CD14-positive monocyte (primary cell): ENCODE measurements at places on chromosomes 3 and 15.

GRCh38 chr15:70576276-70576675, 187.1 kb downstream of the UACA start:
- no peak for DNase-seq

DNA sequence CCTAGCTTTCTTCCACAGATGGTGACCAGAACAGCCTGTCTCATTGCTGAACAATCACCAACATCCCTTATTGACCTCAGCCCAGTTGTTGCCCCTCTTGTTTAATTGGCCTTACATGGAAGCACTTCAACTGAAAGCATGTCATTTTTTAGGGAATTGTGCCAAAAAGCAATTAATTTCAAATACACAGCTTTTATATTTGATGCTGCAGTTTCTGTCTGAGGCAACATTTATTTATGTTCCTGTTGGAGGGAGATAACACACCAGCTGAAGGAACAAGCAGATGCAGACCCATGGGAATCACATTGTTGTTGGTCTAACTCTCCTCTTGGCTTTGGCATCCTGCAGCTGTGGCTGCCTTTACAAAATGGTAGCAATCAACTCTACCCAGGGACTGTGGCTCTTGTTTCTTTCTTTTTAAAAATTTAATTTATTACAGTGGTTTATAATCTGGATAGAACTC, 498.1 kb upstream of the RGMA start:
- no peak for DNase-seq

DNA sequence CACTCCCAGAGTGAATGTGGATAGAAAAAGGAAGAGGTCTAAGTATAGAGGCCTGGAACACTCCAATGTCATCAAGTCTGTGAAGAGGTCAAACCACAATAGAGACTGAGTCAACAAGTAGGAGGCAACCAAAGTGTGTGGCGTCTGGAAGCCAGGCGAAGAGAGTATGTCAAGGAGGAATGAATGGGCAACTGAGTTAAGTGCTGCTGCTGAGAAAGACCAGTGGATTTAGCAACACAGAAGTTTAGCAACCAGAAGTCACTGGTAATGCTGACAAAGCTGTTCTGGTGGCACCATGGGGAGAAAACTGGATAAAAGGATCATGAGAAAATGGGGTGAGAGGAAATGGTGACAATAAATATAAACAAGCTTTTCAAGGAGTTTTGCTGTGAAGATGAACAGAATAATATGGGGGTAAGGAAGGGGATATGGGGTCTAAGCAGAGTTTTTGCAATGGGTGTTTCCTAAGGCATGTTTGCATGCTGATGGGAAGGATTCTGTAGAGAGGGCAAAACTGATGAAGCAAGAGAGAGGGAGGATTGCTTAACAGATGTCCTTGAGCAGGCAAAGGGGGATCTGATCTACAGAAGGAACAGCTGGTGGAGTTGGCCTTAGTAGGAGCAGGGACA, 38.4 kb downstream of the PCOLCE2 start:
- peak; percentile 78 for DNase-seq

DNA sequence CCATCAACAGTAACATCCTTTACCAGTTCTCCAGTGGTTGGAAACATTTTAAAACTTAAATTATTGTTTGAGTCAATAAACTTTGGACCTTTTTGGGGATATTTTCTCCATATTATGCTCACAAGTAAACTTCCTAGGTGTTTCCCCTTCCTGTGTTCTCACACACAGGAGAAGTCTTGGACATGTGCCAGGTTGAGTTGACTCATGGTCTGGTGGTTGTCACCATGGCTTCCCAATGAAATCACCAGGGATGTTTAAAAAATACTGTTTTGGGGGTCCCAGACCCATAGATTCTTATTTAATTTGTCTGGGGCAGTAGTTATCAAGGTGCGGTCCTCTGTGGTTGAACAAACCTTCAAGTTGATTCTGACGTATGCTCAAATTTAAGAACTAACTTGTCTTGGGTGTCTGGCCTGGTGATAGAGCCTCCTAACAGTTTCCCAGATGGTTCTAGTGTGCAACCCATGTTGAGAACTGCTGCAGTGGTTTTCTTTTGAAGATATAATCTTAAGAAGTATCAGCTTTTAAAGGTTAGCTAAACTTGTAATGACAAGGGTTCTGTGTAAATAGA, 291.8 kb downstream of the EDEM1 start:
- no peak for DNase-seq

- peak; percentile 59 for DNase-seq
These were observed at the start of gene TIMP4 for GRCh38 chr3:12158387-12159226. TSS of gene TIMP4 (minus strand) at chr3:12158912. CDS start at chr3:12158840, 72 bp downstream.

- DNase-seq = no peak
These were observed 9.3 kb downstream of the COLQ start for GRCh38 chr3:15512166-15512565.

DNA sequence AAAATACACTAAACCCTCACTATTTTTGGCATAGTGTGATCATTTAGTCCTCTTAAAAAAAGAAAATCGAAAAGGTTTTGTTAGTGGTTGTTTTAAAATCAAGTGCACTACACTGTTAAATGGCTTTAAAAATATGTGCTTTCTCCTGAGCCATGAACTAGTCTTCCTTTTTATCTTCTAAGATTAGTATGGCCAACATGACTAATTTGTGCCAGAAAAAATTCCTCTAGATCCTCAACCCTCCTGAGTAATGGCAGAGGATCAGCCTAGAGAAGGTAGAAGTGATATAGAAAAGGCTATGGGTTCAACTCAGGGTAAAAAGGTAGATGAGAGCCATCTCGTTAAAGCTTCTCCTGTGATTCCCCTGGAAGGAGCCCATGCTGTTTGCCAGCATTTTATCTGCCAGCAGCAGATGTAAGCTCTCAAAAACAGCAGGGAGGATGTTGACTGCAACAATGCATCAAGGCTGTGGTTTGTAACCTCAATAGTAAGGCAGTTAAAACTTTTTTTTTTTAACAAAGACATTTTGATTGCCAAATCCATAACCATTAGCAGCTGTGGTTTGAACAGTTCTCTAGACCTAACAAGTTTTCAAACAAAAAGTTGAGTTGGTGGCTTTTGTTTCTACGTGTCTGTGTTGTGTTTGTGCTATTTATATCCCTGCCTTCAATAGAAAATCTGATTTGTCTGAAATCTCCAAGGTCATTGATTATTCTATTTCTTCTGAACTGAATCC, 30.2 kb upstream of the ZNF609 start:
- DNase-seq = no peak

DNA sequence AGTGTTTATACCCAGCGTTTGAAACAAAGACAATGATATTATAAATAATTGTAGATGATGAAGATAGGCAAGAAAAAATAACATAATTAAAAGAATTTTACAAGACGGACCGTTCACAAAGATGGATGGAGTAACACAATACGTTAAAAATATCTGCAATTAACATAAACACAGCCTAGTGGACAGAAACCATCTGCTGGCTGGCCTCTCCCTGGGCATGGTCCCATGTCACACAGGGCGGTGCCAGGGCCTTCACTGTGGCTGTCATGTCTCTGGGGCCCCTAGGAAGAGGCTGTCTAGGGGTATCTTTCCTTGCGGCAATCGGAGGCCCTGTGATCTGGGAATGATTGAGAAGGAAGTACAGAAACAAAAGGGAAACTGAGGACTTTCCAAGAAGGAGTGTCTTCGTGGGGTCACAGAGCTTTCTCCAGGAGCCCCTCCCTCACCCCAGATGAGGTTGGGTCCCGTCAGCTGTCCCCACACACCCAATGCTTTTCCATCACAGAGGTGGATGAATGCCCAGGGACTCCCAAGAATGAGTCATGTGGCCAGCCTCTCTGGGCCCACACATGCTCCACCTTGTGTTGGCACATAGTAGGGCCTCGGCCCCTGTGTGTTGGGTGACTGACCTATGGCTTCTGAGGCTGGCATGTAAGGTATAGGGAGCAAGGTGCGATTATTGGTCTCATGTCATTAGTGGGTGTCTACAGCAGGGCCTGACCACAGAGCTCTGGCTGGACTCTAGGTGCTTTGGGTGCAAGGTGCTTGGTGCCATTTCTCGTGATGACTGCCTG, 87.1 kb downstream of the DNAJB8 start:
- DNase-seq = no peak

DNA sequence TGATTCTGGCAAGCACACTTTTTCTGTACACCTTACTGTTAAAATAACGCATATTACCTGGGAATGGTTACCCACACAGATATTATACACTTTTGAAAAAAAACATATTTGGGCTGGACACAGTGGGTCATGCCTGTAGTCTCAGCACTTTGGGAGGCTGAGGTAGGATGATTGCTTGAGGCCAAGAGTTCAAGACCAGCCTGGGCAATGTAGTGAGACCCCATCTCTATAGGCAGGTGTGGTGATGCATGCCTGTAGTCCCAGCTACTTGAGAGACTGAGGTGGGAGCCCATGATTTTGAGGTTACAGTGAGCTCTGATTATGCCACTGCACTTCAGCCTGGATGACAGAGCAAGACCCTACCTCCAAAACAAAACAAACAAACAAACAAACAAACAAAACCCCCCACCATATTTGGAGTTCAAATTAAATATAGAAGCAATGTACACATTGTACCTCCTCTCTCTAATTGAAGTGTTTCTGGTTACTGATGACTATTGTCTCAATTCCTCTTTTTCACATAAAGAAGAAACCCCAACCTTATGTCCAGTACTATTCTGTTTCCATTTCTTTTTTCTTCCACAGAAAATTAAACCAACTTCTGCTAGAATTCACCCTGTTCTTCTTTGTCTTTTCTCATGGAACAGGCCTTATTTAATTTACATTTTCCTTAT, 152.6 kb upstream of the UMPS start:
- no peak for DNase-seq

- no peak for DNase-seq
These were observed 96.5 kb downstream of the FLNB start for GRCh38 chr3:58104712-58105111.

DNA sequence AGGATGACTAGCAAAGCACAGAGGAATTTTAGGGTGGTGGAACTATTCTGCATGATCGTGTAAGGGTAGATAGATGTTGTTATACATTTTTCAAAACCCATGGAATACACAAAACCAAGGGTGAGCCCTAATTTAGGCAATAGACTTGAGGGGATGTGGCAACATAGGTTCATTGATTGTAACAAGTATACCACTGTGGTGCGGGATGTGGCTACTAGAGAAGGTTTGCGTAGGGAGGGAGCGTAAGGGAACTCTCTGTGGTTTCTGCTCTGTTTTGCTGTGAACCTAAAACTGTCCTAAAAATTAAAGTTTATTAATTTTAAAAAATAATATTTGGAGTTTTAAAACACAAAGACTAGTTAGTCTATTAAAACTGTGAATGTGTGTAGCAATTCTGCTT, 202.8 kb downstream of the PLCL2 start:
- no peak for DNase-seq

GRCh38 chr3:111545349-111545748, 3.4 kb downstream of the CD96 start:
- DNase-seq = no peak

GRCh38 chr15:27339138-27339537, 368.2 kb downstream of the GABRG3 start:
- no peak for DNase-seq

- peak; percentile 15 for DNase-seq
These were observed 472 bp downstream of the BSN start for GRCh38 chr3:49554633-49555265.

GRCh38 chr15:71334873-71335272, 219.6 kb downstream of the THSD4 start:
- no peak for DNase-seq

DNA sequence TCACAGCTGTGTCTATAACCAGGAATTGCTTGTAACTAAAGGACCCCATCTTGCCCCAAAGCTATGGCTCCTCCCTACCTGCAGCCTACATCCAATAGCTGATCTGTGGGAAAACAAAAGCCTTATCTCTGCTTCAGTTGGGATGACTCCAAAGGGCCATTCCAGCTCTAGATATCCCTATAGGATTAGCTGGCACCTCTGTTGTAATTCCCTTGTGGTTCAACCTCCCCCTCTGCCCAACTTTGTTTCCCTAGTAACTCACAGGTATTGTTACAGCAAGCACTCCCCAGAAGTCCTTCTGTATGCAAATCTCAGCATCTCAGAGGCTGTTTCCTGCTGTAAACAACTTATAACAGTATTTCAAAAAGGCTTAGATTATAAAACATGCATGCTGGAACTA, 478.6 kb downstream of the AGBL1 start:
- DNase-seq = no peak

DNA sequence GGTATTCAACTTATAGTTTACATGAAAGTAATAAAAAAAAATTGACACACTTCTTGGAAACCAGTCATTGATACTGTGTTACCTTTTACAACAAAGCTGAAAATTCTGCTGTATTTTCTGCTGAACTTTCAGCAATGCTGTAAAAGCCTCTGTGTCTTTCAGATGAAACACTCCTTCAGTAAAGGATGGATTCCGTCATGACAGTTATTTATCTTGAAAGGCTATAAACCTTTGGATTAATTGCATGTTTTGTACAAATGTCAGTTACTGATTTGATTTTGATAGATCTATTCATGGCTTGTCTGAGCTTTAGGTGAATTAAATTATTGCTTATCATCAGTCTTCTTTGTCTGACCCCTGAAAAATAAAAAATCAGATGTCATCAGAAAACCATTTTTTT, 355.1 kb downstream of the NAALADL2 start:
- DNase-seq = no peak

GRCh38 chr3:170414202-170414663, 4.4 kb upstream of the CLDN11 start:
- DNase-seq = peak; percentile 25

GRCh38 chr15:59553879-59554735, 57.5 kb upstream of the GCNT3 start:
- DNase-seq = no peak

DNA sequence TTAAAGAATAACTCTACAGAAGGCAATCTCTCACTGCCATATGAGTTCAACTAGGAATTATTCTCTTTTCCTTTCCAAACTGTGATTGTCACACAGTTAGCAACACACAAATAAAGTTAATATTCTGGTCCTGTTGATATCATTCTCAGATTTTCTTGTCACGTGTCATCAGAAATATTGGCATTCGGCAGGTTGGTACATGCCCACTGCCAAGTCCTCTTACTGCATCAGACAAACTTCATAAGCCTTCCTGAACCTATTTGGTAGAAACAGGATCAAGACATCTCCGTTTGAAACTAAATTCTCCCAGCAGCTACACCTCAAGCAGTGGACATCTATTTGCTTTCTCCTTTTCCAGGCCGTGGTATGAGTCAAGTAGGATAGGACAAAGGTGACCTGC, 177.9 kb upstream of the SOX2 start:
- no peak for DNase-seq

- DNase-seq = no peak
These were observed 94.1 kb upstream of the ATP2B2 start for GRCh38 chr3:10599444-10599843.

DNA sequence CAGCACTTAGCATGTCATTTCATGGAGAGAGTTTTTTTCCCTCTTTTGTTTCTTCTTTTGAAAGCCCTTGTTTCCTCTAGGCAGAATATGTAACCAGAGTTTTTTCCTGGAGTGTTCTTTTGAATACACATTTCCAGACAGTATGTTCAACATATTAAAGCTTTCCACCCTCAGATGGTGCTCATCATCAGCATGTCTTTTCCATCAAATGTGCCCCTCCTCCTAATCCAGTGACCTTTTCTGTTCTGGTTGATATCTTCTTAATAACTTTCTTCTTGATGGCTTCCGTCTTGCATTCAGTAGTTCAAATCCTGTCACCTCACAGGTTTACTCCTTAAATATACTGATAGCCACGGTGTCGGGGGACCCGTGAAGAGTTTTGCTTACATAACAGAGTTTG, 78.6 kb downstream of the FNDC3B start:
- no peak for DNase-seq
